ENCODE measurements at places on chromosomes 2 and 18. TPM values are rescaled to one million over a fixed set of nuclear protein-coding genes. Genes with fewer than 3 reads are reported as not detected.

- no peak for DNase-seq
Measured at GRCh38 chr2:45855374-45855773, 203.9 kb downstream of the PRKCE start.

The GPR55 gene
- total RNA-seq: 1.2 TPM

DNA sequence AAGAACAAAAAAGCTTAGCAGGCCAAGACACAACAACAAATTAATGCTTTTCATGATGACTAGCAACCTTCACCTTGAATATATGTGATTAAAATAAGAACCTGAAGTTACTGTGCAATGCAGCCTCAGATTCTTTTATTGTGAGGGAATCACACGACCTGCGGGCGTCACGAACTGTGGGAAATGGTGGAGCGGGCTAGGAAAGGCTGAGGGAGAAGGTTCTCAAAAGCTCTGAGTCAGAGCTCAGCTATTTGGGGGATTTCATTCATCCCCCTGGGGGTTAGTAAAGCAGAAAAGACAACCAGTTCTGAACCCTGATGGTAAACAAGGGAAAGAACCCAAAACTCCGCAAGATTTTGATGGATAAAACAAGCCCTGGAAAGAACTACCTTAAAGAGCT is 89.3 kb upstream of the NCKAP5 start:
- DNase-seq: no peak

DNA sequence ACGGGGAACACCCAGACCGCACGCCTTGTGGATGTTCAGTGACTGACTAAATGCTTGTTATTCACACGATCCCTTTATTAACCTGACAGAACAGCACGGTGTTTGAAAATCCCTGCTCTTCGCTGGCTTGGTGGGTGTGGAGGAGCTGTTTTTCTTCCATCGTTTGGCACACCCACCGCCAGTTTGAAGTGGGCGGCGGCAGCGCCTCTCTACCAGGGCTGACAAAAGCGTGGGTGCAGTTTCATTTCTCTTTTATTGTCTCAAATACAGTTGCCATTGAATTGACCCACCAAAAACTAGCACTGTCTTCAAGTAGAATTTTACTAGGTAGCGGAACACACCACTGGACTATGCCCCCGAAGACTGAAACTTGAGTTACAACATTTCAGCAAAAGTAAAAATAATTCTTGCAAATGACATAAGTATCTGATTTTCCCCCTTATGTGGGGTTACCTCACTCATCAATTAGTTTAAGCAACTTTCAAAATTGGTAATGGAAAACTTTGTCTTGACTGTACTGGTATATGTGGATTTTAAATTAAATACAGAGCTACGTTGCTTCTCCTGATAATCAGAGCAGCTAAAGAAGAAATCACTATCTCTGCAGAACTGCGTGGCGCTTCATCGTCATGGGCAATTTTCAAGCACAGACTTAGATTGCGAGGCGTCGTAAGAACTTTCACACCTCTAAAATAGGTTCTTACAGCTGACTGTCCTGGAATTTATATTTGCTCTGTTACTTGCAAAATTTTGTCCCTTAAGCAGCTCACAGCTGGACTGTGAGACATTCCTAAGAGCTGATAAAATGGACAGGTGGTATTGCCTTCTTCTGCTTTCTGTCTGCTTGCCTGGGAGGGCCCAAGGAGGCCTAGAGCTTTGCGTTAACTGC is 60.9 kb downstream of the LDLRAD4 start:
- peak; percentile 46 for DNase-seq

The SLC40A1 gene
- 2.1 TPM for total RNA-seq

The SANBR gene
- total RNA-seq: 0.66 TPM

The EFHD1 gene
- total RNA-seq: 0.35 TPM

The CRYBA2 gene
- total RNA-seq: not detected

DNA sequence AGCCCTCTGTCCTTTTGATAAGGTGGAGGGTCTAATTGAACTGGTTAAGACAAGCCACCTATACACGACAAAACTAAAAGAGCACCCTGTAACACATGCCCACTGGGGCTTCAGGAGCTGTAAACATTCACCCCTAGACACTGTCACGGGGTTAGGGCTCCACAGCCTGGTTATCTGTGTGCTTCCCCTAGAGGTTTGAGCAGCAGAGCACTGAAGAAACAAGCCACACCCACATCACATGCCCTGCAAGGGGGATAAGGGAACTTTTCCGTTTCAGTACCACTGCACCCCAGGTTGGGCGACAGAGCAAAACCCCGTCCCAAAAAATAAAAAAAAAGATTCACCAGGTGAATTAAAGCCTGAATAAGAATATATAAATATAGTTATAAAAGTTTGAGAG is 913.7 kb upstream of the ACVR2A start:
- no peak for DNase-seq

The COL6A3 gene
- total RNA-seq: 33.2 TPM

GRCh38 chr2:29583548-29584156 is 337.7 kb downstream of the ALK start:
- no peak for DNase-seq

- no peak for DNase-seq
Measured at GRCh38 chr2:240991378-240992263, 6.8 kb upstream of the SNED1 start.

GRCh38 chr18:23526501-23527063 is 23.3 kb downstream of the RMC1 start:
- no peak for DNase-seq

GRCh38 chr2:223971-224760 is 39.7 kb downstream of the SH3YL1 start:
- no peak for DNase-seq
